ENCODE measurements at places on chromosomes 7 and 10.

GRCh38 chr10:67722113-67722512 is 26.1 kb upstream of the CTNNA3 start:
- DNase-seq, result no peak

- DNase-seq, result no peak
Observed at GRCh38 chr10:44233561-44234482, 151.1 kb downstream of the CXCL12 start.

DNA sequence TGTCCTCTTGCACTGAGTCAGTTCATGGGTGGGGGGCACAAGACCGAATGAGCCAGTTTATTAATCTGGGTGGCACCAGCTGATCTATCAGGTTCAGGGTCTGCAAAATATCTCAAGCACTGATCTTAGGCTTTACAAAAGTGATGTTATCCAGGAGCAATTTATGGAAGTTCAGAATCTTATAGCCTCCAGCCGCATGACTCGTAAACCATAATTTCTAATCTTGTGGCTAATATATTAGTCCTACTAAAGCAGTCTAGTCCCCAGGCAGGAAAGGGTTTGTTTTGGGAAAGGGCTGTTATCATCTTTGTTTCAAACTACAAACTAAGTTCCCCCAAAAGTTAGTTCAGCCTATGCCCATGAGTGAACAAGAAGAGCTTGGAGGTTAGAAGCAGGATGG is 33.9 kb downstream of the AKR1C8 start:
- no peak for DNase-seq

DNA sequence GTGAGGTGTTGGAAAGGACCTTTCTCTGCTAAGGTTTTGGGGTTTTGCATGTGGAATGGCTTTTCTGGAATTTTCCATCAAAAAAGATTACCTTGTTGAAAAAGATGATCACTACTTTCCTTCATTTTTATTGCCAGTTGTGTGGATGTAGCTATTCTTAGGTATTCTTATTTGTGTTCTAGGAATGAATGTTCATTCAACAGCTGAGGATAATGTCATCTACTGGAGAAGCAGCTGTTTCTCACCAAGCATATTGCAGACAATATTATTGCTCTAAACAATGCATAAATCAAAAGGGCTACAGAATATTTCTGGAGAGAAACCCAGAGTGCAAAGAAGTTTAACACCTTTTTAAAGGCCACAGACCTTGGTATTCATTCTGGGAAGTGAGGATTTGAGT is 145.6 kb upstream of the CALCR start:
- DNase-seq, result no peak

- no peak for DNase-seq
Observed at GRCh38 chr10:122022276-122022675, 33.3 kb downstream of the TACC2 start.

GRCh38 chr10:23324351-23324750 is 20.2 kb downstream of the C10orf67 start:
- no peak for DNase-seq

GRCh38 chr7:98394377-98394836 is 6.5 kb downstream of the BAIAP2L1 start:
- DNase-seq, result no peak

- no peak for DNase-seq
Observed at GRCh38 chr7:25656071-25656470, 427.8 kb upstream of the NPVF start.

- DNase-seq, result no peak
Observed at GRCh38 chr7:38316733-38317360, 43.4 kb upstream of the TARP start.

GRCh38 chr7:156578978-156579430 is 61.6 kb upstream of the RNF32 start:
- DNase-seq, result no peak

DNA sequence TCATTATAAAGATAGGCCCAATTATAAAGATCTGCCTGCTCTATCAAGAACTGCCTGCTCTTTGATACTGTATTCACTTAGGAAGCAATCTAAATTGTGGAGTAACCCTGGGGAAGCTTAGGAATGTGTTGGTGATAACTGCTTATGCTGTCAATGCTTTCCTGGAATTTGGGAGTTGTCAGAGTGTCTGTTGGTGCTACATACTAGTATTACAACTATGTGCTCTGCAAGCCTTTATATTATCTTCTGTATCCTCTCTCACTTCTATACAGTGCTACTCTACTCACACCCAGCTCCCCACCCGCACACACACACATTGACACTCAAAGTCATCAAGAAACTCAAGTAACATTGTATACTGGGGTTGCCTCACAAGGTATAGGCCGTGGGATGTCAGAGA is 6.1 kb downstream of the ZNF277 start:
- DNase-seq, result no peak

DNA sequence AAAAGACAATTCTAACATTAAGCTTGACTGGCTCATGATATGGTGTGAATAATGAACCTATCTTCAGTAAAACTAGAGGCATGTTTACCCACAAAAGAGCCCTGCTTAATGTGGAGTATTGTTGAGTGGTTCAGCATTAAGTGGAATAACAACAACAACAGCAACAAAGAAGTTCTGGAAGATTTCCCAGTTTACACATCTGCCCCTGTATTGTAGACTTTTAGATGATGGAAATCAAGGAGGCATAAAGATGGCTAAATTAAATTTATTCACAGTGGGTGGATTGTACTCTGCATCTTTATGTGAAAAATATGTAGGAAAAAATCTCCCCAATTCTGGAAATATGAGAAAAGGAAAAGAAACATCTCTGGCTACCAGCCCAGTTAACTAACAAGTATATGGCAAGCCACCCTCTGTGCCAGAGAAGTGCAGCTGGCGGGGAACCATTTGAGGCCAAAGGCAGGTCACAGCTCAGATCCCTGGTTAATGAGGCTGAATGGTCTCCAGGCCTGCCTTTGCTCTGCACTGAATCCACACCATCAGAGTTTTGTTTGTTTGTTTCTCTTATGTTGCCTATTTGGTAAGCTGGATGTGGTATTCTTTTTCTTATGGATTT is 186.0 kb downstream of the SEMA3D start:
- DNase-seq, result no peak

DNA sequence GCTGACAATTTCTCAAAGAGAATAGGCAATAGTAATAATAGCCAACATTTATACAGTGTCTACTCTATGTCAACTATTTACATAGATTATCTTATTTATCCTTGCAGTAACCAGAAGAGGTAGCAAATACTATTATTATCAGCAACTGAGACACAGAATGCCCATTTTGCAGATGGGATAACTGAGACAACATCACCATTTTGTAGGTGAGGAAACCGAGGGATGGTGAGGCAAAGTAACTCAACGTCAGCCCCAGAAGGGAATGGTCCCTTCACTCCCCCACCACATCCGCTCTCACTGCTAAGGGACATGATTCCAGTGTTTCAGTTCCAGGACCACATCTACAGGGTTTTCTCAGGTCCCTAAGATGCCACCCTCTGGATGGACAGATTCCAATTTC is 261.2 kb upstream of the NEBL start:
- no peak for DNase-seq

DNA sequence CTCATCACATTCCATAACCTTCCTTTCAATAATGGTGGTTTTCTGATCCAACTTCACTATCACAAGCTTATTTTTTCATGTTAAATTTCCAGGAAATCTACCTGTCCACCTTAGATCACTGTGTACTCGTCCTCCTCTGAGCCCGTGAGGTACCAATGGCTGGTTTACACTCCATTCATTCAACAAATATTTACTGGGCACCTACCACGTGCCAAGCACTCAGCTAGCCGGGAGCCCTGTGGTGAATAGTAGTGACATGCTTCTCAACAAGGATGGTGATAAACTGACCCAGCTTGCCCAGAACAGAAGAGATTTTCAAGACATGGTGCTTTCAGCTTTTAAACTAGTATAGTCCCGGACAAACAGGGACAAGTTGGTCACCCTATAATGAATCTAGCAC is 98.2 kb downstream of the FAM204A start:
- no peak for DNase-seq

DNA sequence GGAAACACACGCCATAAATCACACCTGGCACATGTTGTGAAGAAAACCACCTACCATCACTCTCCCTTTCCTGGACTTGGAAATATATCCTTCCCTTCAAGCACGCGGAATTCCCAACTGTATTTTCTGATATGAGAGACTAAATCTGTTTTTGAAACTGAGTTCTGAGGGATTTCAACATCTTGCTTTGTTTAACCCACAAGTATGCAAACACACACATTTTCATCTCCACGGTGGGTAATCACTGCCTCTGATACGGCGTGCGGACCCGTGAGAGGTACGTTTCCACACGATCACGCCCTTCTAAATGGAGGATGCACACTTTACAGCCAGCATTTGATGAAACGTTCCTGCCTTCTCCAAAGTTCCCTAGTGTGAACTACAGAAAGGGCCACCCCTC is 83.4 kb downstream of the ZRANB1 start:
- DNase-seq, result no peak

DNA sequence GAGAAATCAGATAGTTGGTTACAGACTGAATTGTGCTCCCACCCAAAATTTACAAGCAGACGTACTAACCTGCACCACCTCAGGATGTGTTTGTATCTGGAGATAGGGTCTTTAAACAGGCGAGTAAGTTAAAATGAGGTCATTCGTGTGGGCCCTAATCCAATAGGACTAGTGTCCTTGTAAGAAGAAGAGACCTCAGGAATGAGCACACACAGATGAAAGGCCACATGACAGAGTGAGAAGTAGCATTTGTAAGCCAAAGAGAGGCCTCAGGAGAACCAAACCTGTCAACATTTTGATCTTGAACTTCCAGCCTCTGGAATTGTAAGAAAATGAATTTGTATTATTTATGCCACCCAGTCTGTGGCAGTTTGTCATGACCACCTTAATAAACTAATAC is 149.5 kb upstream of the VWC2 start:
- DNase-seq, result no peak

- no peak for DNase-seq
Observed at GRCh38 chr10:110655320-110655719, 11.2 kb downstream of the RBM20 start.

DNA sequence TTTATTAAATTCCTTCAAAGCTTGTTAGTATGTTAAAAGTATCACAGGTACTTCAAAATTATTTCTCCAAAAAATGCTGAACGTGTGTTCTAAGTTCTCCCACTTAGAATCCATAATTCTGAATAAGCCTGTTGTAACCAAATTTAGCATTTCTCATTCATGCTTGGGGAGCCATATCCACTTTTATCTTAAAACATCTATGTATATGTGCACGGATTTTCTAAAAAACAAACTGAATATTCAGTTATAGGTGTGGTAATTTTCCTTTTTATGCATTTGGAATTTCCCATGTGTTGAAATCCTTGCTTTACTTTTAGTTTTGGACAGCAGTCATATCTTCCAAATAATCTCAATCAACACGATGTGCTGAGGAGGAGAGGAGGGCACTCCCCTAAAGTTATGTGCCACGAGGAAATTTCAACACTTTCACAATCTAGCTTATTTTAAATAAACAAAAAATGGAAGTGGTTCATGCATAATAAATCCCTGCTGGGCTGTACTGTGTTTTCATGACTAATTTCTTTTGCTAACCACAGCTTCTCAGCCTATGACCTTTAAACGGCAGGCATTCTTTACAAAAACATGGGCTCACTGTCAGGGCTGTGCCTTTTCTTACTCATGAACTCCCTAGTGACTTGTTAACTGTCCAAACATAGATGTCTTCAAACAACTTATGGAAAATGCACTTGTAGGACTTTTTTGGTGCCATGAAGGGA is 380.3 kb upstream of the SEMA3C start:
- no peak for DNase-seq

DNA sequence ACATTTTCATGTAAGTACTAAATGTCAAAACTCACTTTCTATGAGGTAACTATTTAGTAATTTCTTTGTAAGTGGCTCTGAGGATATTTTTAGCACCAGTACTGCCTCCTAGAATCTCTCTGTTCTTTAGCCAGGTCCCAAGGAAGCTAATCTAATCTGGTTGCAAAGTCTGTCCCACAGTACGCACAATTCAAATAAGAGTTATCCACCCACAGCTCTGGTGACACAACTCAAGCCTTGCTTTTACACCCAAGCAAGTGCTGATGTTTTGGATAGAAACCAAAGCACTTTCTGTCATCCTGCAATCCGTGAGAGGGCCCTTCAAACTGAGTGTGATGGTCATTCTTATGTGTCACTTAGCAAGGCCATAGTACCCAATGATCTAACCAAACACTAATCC is 14.5 kb downstream of the GIMAP5 start:
- DNase-seq, result no peak

GRCh38 chr7:55641273-55641691 is 69.0 kb upstream of the VOPP1 start:
- no peak for DNase-seq

- DNase-seq, result no peak
Observed at GRCh38 chr10:23558361-23558799, 119.5 kb downstream of the OTUD1 start.

GRCh38 chr10:72223743-72224101 is 7.6 kb upstream of the ASCC1 start:
- no peak for DNase-seq

DNA sequence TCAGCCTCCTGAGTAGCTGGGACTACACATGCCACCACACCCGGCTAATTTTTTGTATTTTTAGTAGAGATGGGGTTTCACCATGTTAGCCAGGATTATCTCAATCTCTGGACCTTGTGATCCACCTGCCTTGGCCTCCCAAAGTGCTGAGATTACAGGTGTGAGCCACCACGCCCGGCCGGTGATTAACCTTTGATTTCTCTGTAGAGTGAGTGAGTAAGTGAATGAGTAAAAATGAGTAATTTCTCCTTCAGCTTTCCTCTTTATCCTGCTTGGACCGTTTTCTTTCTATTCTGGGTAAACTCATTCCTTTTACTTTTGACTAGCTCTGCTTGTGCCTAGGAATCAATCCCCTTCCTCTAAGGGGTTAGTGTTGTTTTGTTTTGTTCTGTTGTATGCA is 36.8 kb downstream of the ST7 start:
- DNase-seq, result no peak

DNA sequence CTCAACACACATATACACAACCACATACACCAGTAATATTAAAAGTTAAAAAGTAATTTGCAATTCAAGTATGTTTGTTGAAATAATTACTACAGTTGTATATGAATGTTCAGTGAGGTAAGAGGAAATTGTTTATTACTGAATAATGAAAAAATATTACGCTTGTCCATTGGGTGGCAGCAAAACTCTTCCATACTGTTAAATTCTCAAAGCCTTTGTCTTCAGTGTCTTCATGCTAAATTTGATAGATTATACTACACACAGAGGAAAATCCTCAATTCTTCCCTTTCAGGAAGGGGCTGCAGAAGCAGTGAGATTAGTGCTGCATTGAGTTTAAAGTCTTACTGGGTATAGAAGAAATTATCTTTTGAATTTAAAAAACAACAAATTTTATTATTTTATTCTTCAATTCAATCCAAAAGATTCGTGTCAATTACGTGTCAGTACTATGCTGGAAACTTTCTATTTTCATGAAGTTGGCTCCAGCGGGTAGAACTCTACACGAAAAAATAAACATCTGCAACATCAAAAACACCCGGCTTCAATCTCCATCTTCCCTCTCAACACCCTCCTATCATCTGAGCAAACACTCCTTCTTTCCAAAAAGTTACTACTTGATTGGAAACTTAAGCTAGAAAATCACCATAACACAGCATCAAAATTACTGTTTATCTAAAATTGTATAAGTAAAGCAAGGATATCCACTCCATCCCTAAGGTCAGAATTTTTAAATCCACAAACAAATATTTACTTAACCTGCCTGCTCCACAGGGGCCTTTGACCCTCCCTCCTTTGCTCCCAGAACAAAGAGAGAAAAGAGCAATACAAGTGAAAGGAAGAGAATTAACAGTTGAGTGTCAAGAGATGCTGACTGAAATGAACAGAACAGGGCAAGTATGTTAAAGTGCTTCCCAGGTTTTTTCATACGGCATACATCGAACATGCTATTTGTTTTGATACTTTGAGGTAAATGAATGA is 37.0 kb upstream of the TES start:
- no peak for DNase-seq

- no peak for DNase-seq
Observed at GRCh38 chr7:4879396-4880081, 4.0 kb downstream of the RADIL start.

Measured in activated T-helper 1 cell treated with anti-CD3 and anti-CD28 coated beads, Interleukin-2, amount 50 U/mL, for 16 hours (primary cell).